ENCODE measurements at places on chromosomes 2 and 18.

GRCh38 chr18:60092073-60092472 lies 192.3 kb downstream of the PMAIP1 start:
- DNase-seq, result no peak

DNA sequence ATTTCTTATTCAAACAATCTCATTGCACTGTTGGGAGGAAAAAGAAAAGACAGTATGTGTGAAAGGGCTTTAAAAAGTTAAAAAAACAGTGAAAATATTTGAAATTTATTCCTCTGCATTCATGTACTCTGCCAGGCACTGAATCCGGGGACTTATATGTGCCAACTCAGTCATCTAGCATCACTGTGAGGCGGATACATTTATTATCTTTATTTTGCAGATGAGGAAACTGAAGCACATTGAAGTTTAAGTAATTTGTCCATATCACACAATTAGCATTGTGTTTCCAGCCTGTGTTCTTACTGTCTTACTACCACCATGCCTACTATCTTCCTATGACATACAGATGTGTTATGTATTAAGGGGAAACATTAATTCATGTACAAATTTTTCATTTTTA lies 1.8 kb downstream of the LCLAT1 start:
- no peak for DNase-seq

DNA sequence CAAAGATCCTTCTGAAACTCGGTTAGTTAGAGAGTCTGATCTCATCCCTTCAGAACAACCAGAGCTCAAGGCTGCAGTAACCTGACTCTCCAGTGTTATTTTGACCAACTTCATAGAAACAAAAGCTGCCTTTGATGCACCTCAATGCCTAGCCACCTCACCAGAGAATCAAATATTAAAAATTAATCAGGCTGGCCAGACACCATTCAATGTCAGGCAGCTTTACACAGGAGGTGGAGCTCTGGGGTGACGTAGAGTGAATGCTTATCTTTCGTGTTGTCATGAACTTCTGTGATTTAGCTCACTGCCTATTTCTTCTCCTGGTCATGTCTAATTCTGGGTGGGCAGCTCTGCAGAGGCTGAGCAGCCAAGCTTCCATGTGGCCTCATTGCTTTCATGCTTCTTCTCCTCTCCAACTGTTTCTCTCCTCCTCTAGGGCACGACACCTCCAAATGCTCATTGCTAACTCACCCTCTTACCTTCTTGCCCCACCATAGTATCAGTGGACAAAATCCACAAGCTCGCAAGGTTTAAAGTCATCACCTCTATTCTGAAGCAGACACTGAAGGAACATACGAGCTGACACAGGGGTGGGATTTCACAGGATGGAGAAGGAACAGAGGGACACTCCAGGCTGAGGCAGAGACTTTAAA lies 39.4 kb downstream of the AAK1 start:
- no peak for DNase-seq

DNA sequence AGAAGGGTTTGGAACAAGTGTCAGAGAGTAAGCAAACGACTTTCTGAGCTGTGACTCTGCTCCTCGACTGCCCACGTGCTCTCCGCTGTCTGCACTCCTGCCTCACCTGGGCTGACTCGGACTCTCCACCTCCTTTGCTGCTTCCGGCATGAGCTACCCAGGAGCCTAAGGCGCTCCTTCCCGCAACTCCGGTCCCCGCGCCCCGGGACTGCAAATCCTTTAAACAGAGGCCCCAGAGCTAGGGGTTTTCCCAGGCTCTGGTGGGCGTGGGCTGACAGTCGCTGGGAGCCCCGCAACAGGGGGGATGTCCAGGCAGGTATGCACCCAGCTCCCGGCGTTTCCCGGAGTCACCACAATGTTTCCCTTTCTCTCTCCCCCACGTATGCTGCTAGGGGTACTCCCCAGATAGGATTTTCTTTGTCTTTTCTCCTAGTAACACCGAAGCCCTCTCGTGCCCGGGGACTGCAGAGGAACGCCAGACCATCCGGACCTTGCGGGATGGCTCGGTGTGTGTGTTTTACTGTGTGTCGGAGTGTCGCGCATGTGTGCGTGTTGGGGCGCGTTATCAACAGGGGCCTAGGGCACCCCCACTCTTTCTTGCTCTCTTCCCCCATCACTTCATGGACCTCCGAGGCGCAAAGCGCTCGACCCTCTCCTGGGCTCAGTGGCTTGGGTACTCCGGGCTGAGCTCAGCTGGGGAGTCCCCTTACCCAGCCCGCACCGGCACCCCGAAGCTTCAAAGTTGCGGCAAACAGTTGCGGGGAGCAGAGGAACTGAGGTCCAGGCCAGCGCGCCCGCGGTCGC lies 691 bp upstream of the THSD7B start:
- DNase-seq, result no peak

DNA sequence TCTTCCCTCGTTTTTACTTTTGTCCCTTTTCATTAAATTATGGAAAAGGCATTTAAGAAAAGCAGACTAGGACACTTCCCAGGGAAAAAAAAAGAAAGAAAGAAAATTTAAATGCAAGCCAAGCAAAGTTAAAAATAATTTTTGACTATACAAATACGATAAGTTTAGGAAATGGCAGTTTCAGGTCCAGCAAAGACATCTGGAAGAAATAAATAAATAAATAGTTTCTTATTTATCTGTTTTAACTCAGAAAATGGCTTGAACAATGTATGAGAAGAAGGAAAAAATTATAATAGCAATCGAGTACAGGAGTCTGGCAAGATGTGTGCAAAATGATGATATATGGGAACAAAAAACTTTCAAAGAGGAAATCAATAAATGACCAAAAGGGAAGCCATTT lies 114.6 kb upstream of the NCKAP5 start:
- no peak for DNase-seq

- no peak for DNase-seq
Measured at GRCh38 chr2:232773815-232774214, 2.5 kb downstream of the KCNJ13 start.

GRCh38 chr18:69588301-69588700 lies 187.6 kb downstream of the DOK6 start:
- no peak for DNase-seq

GRCh38 chr18:46335534-46336101 lies 231.4 kb downstream of the HAUS1 start:
- no peak for DNase-seq

GRCh38 chr2:54770676-54771075 lies 47.2 kb downstream of the EML6 start:
- no peak for DNase-seq

DNA sequence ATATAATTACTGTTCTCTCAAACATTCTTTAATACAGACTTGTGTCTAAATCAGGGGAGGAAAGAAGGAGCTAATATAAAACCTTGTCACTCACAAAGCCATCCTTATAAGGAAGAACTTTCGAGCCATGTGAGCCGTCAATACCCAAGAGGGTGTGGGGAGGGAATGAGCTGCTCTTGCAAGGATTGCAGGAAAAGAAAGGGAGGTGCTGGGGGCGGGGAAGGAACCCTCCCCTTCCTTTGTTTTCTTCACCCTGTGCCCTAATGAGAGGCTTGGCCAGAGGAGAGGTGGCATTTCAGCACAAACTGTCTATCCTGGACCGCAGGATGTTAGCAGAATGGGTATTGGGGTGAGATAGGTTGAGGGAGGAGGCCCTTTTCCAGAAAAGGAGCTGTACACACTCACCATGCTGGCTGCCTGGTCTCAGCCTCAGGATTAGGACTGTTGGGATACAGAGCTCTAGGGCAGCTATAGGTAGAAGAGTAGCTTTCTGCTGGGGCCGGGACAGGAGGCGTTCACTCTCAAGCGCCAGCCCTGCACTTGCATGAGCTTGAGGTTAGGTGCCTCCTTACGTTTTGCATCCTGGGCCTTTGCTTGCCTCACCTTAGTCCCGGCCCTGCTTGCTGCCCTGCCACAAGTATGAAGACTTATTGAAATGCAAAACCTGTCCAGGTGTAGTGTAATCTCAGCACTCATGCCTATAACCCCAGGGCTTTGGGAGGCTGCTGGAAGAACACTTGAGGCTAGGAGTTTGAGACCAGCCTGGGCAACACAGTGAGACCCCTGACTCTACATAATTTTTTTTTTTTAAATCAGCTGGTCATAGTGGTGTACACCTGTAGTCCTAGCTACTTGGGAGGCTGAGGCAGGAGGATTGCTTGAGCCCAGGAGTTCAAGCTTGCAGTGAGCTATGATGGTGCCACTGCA lies 190.5 kb downstream of the LOXHD1 start:
- DNase-seq, result no peak

- no peak for DNase-seq
Measured at GRCh38 chr2:105099153-105099552, 61.3 kb downstream of the MRPS9 start.

GRCh38 chr2:233133239-233133638 lies 73.1 kb downstream of the INPP5D start:
- no peak for DNase-seq

GRCh38 chr18:7950380-7951136 lies 383.4 kb downstream of the PTPRM start:
- DNase-seq, result no peak

DNA sequence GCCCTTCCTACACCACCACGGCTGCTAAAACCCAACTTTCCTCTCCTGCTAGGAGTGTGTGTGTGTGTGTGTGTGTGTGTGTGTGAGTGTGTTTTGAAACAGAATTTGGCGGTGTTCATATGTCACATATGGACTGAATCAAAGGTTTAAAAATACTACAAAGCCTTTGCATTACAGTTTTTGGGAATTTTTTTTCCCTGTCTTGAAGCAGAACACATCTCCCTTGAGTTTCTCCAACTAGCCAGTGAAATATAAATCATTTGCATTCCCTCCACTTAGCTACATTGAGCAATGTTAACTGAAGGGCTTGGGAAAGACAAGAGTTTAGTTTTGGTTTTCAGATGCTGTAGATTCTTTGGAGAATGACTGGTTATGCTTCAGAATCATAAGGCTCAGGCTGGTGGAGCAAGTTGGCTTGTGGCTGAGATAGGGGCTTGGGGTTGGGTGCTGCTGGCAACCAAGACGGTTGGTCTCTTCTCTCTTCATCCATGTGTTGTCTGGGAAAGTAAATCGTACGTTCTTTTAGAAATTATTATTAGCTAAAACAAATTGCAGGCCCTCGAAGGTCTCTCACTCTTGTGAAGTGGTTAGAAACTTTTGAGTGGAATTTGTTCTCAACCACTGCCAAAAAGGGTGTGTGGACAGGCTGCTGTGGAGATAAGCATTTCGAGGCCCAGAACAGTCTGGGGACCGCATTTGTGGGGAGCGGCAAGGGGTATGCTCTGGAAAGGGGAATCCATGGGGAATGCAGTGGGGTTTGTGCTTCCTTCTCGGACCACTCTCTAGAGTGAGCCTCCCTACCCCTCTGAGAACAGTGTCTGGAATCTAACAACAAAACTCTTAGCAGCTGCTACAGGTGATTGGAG lies 1.4 kb downstream of the NRP2 start:
- DNase-seq, result no peak

- DNase-seq, result no peak
Measured at GRCh38 chr18:1039421-1039820, 134.8 kb downstream of the ADCYAP1 start.

- no peak for DNase-seq
Measured at GRCh38 chr18:24189007-24189528, 50.2 kb downstream of the CABYR start.

- no peak for DNase-seq
Measured at GRCh38 chr2:39567507-39567906, 98.2 kb upstream of the TMEM178A start.
